ENCODE measurements at places on chromosomes 4 and X. TPM values are rescaled to one million over a fixed set of nuclear protein-coding genes. Genes with fewer than 3 reads are reported as not detected.

Gene SMIM10L2A
- total RNA-seq, result 0.42 TPM

- DNase-seq, result no peak
These were observed 81.4 kb downstream of the PTPN13 start for GRCh38 chr4:86675548-86675947.

DNA sequence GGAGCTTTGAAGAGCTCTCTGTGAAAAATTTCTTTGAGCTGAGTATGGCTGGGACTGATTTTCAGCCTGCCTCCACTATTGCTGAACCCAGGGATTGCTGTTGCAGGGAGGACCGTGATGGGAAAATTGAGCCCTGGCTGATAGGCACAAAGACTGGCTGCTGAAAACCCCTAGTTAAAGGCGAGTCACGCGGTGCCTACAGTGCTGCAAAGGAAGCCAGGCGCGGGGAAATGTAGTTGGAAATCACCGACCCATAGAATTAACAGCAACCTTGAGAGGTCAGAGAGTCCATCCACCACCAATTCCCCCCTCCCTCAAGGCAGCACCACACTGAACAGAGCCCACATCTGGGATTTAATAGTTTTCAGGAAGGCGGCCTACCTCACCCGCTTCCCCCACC is 26.0 kb downstream of the FRMD7 start:
- no peak for DNase-seq

GRCh38 chrX:72312311-72312940 is 6.7 kb upstream of the CITED1 start:
- DNase-seq, result no peak

DNA sequence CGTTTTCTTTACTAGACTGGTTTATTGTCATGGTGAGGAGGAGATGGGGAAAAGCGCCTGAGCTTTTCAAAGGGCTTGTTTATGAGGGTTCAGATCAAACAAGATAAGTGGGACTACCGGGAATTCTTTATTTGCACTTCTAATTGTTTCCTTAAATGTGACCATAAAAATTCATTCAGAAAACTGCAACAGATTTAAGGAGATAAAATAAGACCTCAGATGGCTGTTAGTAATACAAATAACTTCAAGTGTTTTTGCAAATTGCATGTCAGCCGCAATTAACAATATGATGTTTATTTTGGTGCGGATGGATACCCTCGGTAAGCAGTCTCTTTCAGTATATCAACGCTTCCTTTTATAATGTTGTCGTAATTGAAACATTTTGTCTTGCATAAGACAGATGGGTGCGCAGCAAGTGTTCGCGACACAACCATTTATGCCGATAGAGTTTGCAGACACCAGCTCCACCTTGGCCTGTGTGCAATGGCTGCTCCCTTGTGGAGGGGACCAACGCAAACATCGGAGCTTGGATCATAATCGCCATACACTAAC is 151.0 kb downstream of the C4orf33 start:
- DNase-seq, result no peak

DNA sequence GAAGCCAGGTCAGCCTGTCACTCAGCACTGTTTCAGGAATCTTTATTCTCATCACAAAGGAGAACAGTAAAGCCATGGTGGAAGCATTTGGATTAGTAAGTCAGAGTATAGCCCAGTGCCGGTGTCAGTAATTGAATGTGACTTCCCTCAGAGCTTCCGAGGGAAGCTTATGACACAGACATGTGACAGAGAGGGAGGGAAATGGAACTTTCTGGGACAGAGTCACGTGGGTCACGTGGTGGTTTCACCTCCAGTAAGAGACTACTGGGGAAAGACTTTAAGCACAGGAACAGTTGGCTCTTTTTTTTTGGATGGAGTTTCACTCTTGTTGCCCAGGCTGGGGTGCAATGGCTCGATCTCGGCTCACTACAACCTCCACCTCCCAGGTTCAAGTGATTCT is 53.3 kb upstream of the CCDC160 start:
- DNase-seq, result no peak

DNA sequence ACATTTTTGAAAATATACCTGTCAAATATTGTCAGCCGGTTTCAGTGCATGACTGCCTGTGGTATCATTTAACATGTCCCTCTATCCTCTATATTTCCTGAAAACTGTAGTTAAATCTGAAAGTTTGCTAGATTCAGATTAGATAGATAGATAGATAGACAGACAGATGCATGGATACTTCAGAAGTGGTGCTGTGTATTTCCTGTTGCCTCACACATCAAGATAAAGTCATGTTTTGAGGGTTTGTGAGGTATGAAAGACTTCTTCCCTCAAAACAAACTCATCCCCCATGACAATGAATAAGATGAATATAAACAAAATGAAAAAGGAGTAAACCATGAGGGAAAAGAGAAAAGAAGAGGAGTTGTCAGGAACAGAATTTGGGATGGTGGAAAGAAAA is 6.0 kb upstream of the BST1 start:
- no peak for DNase-seq

GRCh38 chrX:68432648-68433047 is 647 bp downstream of the OPHN1 start:
- DNase-seq, result no peak

DNA sequence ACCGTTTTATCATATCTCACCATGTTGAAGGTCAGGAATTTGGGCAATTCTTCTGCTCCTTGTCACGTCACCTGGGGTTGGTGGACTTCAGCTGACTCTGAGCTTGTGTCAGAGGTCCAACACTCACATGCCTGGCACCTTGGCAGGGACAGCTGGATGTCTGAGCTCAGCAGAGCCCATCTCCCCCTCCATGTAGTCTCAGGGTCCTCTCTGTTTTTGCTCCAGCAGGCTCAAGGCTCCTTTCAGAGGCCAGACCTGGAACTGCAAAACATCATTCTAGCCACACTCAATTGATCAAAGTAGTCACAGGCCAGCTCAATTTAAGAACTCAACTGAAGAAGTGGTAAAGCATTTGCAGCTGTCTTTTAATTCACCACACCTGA is 45.4 kb downstream of the EDNRA start:
- no peak for DNase-seq

GRCh38 chr4:73446336-73446938 is 10.4 kb downstream of the AFP start:
- DNase-seq, result peak; percentile 51

DNA sequence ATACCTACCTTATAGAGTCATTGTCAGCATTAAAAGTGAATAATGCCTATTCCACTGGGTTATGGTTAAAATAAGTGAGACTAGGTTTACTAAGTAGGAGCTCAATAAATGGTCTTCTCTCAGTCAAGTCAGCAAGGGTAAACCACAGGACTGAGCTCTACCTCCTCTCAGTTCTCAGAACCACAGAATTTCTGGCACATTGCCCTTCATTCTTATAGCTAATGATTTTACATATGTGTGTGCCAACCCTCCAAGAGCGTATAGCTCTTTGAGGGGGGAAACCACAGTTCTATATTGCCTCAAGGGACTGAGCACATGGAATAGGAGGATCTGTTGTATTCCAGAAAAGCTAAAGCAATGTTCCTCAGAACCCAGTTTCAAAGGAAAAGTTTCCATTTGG is 124.8 kb downstream of the ATG4A start:
- no peak for DNase-seq

Gene TMEM255A
- total RNA-seq, result not detected

- no peak for DNase-seq
These were observed 6.7 kb downstream of the RAB9A start for GRCh38 chrX:13695601-13696115.

Gene MAD2L1
- 6.3 TPM for total RNA-seq

Gene INPP4B
- total RNA-seq, result 89.4 TPM

- no peak for DNase-seq
These were observed 27.0 kb downstream of the MBNL3 start for GRCh38 chrX:132461886-132462285.

- no peak for DNase-seq
These were observed 4.7 kb upstream of the CD40LG start for GRCh38 chrX:136643243-136643642.

- no peak for DNase-seq
These were observed 211.1 kb upstream of the ZIC3 start for GRCh38 chrX:137354851-137355250.

DNA sequence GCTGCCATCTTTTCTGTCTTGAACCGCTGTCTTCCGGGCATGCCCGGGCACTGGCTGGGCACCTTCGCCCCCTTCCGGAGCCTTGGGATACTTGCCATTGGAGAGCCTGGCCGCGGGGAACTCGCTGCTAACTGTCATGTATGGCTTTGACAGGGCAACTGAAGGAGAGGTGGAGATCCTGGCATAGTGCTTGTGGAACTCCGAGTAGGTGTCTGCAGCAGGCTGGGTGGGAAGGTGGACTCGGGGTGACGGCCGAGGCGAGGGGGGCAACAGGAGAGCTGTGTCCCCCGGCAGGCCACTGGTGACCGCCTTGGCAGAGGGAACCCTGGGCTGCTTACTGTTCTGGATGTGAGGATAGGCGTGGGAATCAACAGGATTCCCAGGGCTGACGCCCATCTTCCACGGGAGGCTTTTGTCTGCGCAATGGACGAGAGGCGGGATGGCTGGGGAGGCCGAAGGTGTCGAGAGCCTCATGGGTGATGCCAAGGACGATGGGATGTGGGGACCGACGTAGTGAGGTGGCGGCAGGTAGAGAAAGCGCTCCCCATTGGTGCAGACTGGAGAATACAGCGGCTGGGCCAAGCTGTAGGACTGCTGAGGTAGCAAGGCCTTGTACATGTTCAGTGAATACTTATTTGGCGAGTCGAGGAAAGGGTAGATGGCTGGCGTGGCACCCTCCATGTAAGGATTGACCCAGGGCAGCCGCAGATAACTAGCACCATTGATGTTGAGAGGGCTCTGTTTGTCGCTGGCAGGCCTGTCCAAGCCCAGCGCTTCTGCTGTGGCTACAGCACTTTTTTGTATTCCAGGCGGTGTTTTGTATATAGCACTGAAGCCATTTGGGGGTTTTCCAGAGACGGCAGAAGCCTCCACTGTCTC is 23.4 kb downstream of the BCOR start:
- DNase-seq, result no peak

Gene BTC
- not detected for total RNA-seq

Gene SLC16A2
- 0.15 TPM for total RNA-seq

GRCh38 chrX:10079231-10079630 is 77.5 kb upstream of the CLCN4 start:
- DNase-seq, result no peak

Gene SYTL5
- total RNA-seq, result not detected

Gene BANK1
- 1.5 TPM for total RNA-seq

DNA sequence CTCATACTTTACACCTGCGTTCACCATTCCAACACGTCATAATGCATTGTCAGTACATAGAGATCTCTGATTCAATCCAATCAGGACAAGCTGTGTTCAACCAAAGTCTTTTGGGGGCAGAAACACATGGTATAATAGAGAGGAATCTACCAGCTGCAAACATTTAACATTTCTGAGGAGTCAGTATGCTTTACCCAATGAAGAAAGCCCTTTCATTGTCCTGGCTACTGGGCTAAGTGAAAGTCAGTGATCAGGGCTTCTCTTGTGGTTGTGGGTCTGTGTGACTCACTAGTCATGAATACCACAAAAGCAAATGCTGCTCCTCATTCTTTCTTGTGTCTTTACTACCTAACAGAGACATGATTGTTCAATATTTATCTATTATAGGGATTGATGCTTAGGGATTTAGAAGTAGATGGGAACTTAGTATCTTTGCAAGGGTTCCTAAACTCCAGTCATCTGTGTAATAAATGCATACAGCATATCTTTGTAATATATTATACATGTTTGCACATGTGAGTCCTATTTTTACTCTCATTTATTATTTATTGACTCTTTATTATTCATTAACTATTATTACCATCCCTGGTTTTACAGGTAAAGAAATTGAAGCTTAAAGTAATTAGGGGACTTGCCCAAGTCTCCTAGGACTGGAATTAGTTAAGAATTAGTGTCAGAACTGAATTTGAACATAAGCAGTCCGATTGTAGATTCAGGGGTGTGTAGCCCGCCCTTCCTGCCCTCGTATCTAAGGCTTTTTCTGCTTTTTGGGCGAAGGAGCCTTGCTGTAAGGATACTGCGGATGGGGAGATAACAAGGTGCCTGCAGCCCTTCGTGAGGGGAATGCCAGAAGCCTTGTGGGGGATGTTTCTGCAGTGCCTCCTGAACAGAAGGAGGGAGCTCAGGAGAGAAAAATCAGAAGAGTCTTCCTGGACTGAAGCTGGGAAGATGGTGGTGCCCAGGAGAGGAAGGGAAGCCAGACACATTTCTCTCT is 353.1 kb upstream of the BOD1L1 start:
- DNase-seq, result no peak

Gene STK32B
- not detected for total RNA-seq

GRCh38 chrX:54934058-54934457 is 13.4 kb downstream of the TRO start:
- DNase-seq, result no peak

DNA sequence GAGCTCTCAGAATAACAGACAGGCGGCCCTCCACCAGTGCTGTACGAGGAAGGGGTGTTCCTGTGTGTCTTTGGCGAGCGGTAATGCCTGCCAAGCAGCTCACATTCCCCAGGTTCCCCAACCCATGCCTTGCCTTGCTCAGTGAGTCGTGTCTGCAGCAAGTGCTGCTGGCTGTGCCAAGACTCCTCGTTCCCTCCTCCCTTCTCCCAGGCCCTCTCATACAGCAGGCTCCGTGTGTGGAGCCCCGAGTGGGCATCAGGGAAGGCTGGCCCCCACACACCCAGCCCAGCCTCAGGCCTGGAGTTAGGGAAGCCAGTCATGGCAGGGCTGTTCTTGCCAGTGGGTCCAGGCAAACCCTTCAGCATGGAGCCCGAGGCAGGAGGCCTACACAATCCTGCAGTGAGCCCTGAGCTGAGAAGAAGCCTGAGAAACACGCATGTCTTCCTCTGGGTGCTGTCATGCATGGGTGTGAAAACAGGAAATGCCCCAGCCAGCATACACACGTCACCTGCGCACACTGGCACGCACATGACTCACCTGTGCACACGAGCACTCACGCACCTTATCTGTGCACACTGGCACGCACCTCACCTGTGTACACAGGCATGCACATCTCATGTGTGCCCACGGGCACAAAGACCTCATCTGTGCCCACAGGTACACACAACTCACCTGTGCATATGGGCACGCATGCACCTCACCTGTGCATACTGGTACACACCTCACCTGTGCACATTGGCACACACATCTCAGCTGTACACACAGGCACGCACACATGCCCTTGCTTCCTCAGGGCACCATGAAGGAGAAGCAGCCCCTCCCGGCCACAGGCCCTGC is 238.7 kb downstream of the DHRSX start:
- DNase-seq, result no peak

DNA sequence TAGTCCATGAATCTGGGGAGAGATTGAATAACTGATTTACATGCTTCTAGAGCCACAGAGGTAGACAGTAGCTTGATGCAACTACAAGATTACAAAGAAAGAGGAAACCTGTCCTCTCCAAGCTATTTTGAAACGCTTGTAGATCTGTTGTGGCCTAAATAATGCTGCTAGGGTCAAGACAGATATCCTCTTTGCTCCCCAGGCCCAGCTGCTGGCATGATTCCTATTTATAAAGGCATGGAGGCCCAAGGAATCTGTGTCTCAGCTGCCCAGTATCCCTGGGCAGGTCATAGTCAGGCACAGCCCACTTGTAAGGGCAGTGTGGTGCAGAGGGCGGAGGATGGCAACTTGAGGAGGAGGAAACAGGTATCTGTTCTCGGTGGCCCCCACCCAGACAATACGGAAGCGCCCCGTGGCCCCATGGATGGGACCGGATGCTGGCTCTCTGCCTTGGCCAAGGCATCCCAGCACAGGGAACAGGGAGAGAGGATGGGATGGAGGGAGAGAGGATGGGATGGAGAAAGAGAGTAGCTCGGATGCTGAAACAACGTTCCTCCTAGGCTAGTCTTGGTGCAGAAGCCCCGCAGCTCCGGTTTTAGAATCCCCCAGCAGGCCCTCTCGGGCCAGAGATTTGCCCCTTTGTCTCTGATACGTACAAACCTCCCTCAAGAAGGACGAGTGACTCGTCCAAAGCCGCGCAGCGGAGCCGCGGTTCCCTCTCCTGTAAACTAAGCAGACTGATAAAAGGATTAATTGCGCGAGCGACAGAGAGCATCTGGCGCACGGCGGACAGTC is 767 bp upstream of the SMIM20 start:
- no peak for DNase-seq

All from CD4-positive, CD25-positive, alpha-beta regulatory T cell (primary cell).